Brain (organoid and tissue), 16 donors: ENCODE measurements at places on chromosomes 1 and 21. TPM values are rescaled to one million over a fixed set of nuclear protein-coding genes. Genes with fewer than 3 reads are reported as not detected.

GABPB2 gene
- polyA plus RNA-seq = 5.5 TPM

COA7 gene
- polyA plus RNA-seq = 11.9 TPM

HAO2 gene
- polyA plus RNA-seq = not detected

SEMA4A gene
- polyA plus RNA-seq = 6.6 TPM

DAP3 gene
- polyA plus RNA-seq = 82.4 TPM

SPRR2A gene
- polyA plus RNA-seq = not detected

GJA5 gene
- polyA plus RNA-seq = 2.2 TPM

EXTL1 gene
- polyA plus RNA-seq = 6.9 TPM
